Mammary epithelial cell (primary cell): ENCODE measurements at places on chromosomes 4 and X. TPM values are rescaled to one million over a fixed set of nuclear protein-coding genes. Genes with fewer than 3 reads are reported as not detected.

Gene FHDC1
- 29.3 TPM for total RNA-seq

DNA sequence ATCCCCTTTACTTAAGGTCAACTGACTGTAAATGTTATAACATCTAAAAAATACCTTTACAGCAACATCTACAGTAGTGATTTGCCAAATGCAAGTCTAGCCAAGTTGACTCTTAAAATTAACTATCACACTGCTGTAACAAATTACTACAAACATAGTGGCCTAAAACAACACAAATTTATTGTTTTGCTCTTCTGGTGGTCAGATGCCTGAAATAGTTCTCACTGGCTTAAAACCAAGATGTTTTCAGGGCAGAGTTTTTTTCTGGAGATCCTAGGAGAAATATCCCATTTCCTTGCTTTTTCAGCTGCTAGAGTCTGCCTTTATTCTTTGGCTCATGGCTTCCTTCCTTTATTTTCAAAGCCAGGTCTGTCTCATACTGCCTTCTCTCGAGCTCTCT, 120.5 kb downstream of the ADGRL3 start:
- no peak for DNase-seq

GRCh38 chrX:109534933-109535332, 1.7 kb upstream of the NXT2 start:
- DNase-seq, result no peak

GRCh38 chrX:78886550-78886949, 58.6 kb upstream of the P2RY10 start:
- DNase-seq, result no peak

Gene PDGFC
- total RNA-seq, result 32.2 and 48.9 TPM in 2 replicates
